ENCODE measurements at places on chromosomes 13 and 19. TPM values are rescaled to one million over a fixed set of nuclear protein-coding genes. Genes with fewer than 3 reads are reported as not detected.

LYPD5 gene
- total RNA-seq = not detected

VN1R4 gene
- total RNA-seq = not detected

RNF225 gene
- not detected for total RNA-seq

PRR12 gene
- 3.0 TPM for total RNA-seq

ADGRE2 gene
- total RNA-seq = not detected

BRCA2 gene
- total RNA-seq = 4.2 TPM

DACH1 gene
- total RNA-seq = not detected

FBXL12 gene
- total RNA-seq = 23.4 TPM

TBXA2R gene
- 7.7 TPM for total RNA-seq

ZSCAN1 gene
- not detected for total RNA-seq

ZNF607 gene
- total RNA-seq = 7.3 TPM

GPR183 gene
- total RNA-seq = not detected

All from G401 (cell line).